ENCODE measurements at places on chromosomes 2 and 18.

GRCh38 chr2:121135168-121135853 lies 149.7 kb downstream of the TFCP2L1 start:
- no peak for DNase-seq

- no peak for DNase-seq
Observed at GRCh38 chr2:18721038-18721922, 131.9 kb upstream of the NT5C1B start.

DNA sequence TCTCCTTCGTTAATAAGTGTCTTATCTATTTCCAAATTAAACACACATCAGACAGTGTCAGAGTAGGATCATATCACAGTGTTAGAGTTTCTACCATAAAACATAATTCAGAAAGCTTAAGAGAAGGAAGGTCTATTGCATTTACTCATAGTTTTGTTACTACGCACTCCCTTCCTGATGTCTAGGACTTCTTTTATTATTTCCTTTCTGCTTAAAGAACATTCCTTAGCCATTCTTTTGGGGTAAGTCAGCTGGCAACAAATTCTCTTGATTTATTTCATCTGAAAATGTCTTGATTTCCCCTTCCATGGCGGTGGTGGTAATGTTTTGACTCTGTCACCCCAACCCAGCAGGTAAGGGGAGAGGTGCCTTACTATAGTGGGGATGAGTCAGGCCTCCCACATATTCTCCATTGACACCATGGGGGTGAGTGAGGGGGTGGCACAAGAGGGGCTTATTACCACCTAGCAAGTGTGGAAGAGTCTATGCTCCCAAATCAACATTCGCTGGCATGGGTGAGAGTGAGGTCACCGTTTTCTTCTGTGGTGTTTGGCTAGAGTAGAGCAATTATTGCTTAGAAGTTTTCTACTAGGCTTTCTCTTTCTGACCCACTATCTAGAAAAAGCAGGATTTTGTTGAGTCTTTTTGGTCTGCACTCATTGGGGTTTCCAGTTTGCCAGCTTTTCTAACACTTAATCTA lies 29.9 kb downstream of the ABCB11 start:
- no peak for DNase-seq

DNA sequence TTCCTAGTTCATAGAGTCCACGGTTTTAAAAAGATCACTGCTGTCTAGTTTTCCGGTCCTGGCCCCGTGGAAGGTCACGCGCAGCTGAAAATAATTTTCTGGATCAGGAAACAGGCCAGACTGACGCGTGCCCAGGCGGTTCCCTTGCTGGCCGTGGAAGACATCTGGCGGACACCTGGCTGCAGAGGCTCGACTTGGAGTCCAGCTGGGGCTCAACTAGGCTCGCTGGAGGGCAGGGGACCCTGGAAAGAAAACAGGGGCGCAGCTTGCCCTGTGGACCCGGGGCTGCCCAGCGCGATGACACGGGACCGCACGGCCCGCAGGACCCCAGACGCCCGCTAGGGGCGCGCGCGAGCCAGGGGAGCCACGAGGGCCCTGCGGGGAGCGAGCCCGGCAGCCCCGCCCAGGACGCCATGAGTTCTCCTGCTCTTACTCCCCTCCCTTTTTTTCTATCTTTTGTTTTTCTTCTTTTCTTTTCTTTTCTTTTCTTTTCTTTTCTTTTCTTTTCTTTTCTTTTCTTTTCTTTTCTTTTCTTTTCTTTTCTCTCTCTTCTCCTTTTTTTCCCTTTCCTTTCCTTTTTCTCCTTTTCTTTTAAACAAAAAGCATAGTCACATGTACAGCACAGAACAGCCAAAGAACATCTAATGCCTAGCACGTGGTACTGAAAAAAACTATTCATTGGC lies 43.2 kb upstream of the UBE2F start:
- peak; percentile 60 for DNase-seq

GRCh38 chr2:4973973-4974372 lies 718.2 kb upstream of the SOX11 start:
- DNase-seq, result no peak

DNA sequence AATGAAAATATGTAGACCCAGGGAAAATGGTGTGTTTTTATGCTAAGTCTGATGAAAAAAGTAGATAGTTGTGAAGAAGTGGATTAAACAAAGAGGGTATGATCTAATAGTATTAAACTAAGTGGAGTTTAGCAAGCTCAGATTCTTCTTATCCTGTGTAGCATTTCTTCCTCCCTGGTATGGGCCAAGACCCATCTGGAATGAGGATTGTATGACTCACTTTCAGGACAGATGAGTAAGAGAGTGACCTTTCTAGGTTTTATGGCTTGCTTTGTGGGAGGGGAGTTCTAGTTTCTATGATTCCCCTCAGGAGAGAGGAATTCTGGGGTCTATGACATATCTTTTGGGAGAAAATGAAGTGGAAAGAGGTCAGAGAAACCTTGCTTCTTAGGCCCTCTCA lies 550.1 kb downstream of the SPAG16 start:
- DNase-seq, result no peak

DNA sequence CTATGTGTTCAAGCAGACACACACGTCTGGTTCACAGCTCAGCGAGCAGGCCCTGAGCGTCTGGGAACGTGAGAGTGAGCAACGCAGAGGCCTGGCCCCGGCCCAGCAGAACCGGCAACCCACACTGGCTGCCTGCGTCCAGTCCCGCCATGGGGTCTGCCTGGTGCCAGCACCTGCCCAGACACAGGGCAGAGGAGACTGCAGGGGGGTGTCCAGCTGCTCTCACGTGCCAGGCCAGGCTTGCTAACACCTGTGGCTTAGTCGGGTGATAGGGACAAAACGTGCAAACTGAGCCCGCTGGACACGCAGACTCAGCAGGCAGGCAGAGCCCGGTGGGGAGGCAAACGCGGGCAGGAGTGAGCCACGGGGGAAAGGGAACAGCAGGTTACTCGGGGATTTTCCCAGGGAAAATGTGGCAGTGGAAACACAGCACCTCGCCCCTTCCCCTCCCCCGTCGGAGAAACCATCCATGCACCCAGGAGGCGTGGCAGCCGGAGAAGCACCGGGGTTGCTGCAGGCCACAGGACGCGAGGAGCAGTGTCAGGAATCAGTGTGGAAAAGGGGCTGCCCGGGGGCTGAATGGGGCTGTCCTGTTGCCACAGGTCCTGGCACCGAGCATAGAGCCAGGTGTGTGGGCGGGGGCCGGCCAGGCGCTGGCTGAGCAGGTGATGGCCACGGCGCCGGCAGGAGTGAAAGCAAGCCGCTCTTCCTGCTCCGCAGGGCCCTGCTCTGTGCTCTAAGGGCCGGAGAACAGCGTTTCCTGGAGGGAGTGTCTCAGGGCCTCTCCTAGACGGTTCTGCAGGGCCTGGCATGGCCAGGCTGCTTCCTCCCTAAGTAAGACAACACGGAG lies 154.7 kb downstream of the HDAC4 start:
- DNase-seq, result no peak

DNA sequence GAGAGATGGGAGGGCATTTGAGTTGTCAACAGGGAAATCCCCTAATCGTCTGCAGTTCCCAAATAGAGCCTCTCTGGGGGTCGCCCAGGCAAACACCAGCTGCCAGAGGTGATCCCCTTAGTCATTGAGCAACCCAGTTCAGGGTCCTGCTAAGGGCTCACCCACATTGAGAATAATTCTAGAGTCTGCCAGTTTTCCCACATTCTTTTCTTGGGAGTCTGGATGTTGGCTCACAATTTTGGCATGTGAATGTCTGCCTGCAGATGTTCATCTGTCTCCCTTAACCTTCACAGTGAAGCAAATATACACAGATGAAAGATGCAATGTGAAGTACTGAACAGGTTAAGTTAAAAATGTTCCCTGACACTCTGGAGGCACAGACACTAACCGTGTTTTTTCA lies 11.4 kb upstream of the SMIM21 start:
- no peak for DNase-seq

GRCh38 chr2:226849349-226849748 lies 13.5 kb downstream of the RHBDD1 start:
- no peak for DNase-seq

GRCh38 chr2:113076954-113077669 lies 9.3 kb downstream of the IL1F10 start:
- no peak for DNase-seq

GRCh38 chr2:39027421-39027820 lies 93.4 kb downstream of the SOS1 start:
- DNase-seq, result no peak

- DNase-seq, result no peak
Observed at GRCh38 chr2:109382951-109383350, 230.8 kb downstream of the SEPTIN10 start.

DNA sequence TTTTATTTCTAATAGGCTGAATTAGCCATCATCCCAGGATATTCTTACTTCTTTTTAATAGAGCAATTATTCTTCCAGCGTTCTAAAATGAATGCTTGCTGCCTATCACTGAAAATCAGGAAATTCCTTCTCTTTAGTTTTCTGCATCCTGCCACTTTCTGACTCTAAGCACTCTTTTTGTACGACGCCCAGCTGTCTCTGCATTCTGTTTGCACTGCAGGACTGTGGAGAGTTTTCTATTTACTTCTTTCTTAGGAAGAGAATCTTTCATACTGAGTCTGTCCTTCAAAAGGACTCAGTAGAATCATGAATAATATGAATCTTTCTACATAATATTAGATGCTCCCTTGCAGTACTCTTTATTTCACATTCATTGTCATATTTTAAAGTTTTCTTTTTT lies 360.4 kb upstream of the DSEL start:
- no peak for DNase-seq

DNA sequence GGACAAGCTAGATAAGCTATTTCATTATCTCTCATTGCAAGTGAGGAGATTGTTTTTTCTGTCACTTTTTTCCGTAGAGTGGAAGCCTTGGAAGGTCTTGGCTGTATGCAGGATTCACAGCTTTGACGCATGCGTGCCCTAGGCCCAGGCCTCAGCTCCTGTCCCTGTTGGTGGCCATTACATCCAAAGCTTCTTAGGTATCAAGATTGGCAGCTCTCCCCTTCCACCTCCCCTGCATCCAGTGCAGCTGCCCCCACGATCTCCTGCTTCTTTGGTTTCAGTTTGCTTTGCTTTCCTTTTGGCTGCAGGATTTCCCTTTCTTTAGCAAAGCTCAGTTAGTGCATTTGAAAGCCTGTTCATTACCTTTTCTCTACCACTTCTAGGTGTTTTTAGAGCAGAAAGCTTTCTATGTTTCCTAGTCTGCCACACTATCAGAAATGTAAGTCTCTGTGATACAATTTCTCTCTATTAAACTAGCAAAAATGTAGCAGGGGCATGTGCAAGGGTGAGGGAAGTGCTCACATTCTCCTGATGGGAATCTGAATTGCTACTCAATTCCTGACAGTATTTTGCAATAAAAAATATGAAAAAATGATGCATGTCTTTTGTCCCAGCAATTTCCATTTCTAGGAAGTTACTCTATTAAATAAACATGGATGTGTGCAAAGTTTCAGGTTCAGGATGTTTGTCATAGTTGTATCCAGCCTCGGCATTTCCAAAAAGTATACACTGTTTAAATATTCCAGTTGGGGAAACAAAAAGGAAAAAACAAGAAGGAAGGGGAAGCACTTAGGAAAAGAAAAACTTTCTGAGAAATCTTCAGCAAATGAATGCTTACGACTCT lies 91.2 kb downstream of the LIPG start:
- no peak for DNase-seq

DNA sequence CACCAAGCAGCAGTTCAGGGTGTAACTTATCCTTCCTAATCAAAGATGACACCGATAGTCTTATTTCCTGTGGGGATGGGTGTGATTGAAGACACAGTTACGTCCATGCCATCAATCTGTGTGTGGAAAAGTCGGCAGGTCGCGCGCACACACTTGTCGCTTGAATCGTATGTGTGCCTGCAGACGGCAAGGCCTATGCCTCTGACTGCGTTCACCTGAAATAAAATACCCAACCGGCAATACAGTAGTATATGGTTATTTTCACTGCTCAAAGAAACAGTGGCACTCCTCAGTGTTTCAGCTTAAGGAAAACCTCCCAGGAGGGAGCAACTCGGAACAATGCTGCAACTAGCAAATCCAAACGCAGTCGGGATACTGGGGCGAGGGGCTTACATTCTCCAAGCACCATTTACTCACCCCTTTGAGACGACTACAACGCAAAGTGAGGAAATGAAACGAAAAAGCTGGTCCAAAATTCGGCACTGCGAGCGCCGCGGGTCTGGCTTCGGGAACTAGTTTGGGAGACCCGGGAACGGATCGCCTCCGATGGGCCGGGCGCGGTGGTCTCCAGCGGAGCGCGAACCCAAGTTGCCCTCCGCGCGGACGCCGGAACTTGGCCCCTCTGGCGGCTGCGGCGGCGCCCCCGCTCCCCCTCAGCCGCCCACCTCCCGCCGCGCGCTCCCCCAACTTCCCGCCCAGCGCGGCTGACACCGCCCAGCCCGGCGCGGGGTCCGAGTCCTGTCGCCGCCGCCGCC lies 675 bp downstream of the PRKD3 start:
- no peak for DNase-seq

GRCh38 chr2:179861416-179862067 lies at the start of gene ZNF385B:
TSS of gene ZNF385B (minus strand) at chr2:179861612.
- no peak for DNase-seq

DNA sequence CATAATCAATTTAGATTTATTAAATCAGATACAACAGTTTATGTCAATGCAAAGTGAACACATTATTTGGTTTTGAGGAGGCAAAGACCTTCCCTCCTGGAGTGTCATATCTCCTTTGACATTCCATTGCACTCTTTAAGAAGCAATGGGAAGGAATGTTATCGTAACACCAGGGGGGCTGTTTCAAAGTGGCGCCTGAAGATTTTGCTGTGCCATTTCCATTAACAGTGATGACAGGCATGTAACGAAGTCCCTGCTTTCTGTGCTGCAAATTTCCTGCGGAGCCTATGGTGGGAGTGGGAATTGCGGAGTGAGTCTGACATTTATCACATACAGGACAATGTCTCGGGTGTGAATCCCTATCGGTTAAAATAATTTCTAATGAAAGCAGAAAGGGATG lies 499.6 kb upstream of the RAB6C start:
- DNase-seq, result no peak

Data from activated T-helper 1 cell treated with anti-CD3 and anti-CD28 coated beads, Interleukin-2, amount 50 U/mL, for 16 hours (primary cell).